ENCODE measurements at places on chromosomes 12 and 14. TPM values are rescaled to one million over a fixed set of nuclear protein-coding genes. Genes with fewer than 3 reads are reported as not detected.

DNA sequence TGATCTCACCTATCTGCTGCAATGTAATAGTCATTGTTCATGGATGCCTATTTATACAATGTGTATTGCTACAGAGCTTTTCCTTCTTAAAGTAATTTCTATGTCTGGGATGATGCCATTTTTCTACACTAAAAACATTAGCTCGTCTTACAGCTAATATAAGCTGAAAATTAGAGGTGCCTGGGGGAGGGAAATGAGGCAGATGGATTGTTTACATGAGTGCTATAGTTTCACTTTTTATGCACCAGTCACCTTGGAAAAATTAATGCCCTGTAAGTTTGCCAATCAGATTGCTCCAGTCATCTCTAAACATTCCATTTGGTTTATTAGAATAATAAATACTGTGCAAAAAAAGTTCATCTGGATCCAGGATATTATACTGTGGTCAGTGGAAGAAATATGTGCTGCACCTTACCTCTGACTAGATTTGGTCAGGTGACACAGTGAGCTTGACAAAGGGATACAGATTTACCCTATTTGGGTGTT lies 436.2 kb downstream of the RAD51B start:
- no peak for DNase-seq

DNA sequence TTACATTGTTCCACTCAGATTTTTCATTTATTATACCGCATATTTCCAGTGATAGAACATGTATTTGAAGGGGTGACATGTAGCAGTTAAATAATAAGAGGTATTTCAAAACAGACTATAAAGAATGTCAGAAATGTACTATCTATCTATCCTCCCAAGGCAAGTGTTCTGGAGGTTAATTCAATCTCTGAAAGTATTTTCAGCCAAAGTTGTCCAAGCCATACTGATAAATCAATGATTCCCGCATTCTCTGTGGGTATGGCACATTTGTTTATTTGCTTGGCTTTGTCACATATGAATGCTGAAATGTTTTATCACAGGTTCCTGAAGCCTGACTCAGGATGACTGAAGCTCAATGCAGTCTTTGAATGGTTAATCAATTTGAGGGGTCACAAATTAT lies 35.8 kb downstream of the KCNH5 start:
- DNase-seq: no peak

The SALL2 gene
- 6.2 TPM for total RNA-seq

DNA sequence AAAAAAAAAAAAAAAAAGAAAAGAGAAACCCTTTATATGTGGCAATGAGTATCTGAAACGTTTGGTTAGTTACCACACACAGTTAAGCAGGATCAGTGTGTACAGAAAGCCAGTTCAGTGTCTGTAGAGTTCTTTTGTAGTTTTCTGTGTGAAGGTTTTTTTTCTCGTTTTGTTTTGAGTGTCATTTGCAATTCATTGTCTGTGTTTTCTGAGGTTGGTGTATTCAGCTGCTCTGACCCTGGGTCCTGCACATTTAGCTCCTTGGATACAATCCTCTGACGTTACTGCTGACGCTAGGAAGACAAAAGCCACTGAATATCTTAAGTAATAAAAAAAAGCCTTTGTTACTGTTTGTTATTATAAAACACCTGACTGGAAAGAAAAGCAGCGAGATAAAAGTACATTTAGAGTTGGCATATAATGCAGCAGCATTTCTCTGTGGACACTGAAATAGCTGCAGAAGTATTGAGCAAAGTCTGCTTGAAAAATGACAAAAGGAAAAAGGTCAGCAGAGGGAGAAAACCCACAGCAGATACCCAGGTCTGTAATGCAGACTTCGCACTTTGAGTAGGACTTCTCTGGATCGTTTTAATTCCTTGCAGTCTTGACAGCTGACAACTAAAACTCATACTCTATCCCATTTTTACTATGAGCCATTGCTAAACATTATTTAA lies 89.0 kb downstream of the POLR3B start:
- no peak for DNase-seq
